ENCODE measurements at places on chromosomes 5 and 9.

- no peak for DNase-seq
These were observed 361.6 kb downstream of the ICE1 start for GRCh38 chr5:5784101-5784500.

GRCh38 chr9:121562301-121562700, 62.7 kb upstream of the GGTA1 start:
- DNase-seq: no peak

DNA sequence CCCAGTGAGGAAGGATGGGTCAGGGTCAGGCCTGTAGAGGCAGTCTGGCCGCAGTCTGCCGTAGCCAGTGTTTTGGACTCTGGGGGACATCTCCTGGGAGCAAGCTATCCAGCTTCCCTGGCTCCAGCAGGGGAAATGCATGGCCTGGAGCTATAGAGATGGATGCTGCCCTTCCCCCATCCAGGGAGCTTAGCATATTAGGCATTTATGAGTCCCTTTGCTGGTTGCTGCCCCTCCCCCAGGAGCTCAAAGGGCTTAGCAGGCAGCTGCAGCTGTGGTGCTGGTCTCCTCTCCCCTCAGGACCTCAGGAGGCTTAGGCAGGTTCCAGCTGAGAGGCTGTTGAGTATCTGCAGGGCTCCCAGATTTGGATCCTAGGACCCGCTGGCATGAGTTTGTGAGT, 1158.7 kb downstream of the DTWD2 start:
- DNase-seq: no peak

DNA sequence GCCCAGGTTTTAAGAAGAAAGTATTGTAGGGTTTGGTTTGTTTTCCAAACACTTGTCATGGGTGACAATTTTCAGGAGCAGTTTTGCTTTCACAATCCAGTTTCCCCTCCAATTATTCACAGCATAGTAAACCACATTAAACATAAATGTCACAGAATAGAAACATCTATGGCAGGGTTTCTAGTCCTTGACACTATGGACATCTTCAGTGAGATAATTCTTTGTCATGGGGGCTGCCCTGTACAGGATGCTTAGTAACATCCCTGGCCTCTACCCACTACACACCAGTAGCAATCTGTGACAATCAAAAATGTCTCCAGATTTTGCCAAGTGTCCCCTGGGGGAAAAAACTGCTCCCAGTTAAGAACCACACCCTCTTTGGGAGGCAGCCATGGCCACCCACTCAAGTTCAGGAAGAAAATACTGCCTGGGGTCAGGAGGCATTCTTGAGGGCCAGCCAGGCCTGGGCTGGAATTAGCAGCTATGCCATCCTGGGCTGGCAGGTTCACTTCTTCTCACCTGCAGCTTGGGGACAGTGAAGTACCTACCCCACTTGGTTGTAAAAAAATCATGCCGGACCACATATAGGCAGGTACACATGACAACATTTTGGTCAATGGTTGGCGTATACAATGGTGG, 116.3 kb downstream of the HSD17B3 start:
- no peak for DNase-seq

DNA sequence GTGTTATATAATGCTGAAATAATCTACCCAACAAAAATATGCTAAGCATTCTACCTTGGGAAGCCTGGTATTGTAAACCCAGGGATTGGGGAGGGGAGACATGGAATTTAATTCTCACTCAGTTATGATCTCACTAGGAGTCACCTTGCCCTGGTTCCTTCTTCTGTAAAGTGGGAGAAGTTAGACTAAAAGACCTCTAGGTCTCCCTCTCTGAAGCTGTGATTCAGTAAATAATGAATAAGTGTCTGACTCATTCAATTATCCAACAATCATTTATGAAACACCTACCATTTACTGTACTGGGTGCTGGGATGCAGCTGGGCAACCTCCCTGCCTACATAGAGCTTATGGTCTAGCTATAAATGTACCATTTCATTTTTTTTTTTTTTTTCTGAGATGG, 20.2 kb upstream of the SPARC start:
- DNase-seq: no peak

DNA sequence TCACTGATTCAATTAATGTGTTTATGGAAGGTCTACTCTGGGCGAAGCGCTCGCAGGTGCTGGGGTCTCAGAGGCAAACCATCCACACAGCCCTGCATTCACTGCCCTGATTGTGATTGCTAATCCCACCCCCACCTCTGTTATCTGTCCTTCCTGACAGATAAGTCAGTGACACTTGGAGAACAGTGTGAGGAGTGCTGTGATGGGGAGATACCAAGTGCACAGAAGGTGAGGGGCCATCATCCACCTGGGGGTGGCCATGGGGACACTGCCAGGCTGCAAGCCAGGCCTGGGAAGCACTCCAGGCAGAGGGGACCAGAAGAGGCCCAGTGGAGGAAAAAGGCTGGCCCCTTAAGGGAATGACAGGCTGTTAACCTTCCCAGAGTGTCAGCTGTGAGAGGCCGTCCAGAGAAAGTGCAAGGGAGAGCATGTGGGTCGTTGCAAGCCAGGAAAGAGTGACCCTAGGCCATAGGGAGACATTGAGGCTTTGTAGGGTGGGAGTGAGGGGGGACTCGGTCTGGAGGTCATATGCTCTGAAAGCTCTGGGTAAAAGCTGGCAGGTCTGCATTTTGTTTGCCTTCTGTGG, 18.0 kb downstream of the IL9 start:
- no peak for DNase-seq

- peak; percentile 41 for DNase-seq
These were observed 569 bp downstream of the CAMK4 start for GRCh38 chr5:111224561-111225345.

- peak; percentile 72 for DNase-seq
These were observed 7.1 kb upstream of the AFAP1L1 start for GRCh38 chr5:149264439-149265067.

GRCh38 chr5:131635684-131636572, 899 bp upstream of the RAPGEF6 start:
- peak; percentile 14 for DNase-seq

- no peak for DNase-seq
These were observed 8.7 kb downstream of the KCNMB1 start for GRCh38 chr5:170380361-170380951.

DNA sequence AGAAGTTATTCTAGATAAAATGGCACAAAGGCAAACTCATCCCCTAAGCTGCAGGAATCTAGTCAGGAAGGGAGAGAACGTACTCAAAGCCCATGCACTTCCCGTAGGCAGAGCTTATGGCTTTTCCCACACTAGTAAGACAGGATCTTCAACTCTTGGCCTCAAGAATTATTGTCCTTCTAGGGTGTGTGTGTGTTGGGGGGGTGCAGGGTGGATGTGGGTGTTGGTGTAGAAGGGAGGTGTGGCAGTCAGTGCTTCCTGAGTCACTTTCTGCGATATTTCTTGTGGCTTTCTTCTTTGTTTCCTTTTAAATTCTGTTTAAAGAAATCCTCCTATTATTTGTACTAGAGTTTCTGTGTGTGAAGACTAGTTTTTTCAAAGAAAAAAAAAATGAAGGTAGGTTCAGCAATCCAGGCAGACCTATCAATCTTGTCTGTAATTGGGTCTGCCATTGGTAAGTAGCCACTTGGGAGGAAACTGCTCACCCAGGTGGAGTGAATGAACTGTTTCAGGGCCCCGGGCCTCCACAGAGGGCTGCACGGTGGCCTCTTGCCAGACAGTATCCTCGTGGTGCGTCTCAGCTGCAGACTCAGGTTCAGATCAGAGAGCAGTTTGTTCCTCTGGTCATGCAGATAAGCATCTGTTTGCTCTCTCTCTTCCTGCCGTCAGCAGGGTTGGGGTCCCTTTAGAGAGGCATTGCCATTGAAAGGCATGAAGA, 131.9 kb downstream of the NPR3 start:
- DNase-seq: no peak

DNA sequence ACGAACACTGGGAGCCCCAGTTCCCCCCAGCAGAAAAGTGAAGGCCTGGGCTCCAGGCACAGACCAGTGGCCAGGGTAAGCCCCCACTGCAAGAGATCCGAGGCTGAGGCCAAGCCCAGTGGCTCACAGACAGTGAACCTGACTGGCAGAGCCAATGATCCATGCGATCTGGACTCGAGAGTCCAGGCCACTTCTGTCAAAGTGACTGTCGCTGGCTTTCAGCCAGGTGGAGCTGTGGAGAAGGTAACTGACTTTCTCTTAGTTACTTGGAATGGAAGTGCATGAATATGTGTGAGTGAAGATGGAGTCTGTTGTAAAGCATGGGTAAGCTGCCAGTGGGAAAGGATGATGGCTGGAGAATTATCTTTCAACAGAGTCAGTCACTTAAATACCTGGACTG, 99.7 kb downstream of the GOLPH3 start:
- no peak for DNase-seq

- no peak for DNase-seq
These were observed 860.1 kb upstream of the TYRP1 start for GRCh38 chr9:11833056-11833455.

DNA sequence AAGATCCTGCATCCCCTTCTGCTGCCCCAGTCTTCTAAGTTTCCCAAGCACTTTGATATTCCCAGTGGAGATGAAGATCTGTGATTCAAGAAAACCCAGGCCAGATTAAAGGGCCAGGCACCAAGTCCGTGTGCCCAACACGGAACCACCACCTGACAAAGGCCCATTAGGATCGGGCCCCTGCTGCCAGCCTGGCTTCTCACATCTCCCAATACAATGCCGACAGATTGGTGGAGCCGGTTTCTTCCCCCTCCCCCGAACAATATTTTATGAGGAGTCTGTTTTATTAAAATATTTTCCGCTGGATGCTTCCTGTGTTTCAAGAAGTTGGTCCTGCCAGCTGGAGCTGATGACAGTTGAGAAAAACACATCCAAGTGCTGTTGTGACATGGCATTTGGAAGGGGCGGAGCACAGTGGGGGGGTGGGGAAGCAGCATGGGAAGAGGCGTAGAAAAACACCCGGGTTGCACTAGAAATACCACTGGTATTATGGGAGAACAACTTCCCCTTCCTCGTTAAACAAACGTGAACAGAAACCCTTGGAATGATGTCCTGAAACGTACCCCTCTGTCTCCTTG, 45.0 kb downstream of the CRB2 start:
- DNase-seq: no peak

DNA sequence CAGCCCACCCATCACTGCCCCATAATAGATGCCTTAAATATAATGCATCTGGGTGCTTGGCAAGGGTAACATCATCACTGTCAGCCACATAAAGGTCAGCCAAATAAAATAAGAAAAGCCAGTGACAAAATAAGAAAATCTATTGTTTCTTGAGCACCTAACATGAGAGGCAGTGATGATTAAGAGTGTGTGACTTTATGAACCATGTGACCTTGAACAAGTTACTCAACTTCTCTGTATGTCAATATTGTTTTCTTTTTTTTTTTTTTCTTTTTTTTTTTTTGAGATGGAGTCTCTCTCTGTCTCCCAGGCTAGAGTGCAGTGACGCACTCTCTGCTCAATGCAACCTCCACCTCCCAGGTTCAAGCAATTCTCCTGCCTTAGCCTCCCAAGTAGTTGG, 98.7 kb downstream of the CDK5RAP2 start:
- DNase-seq: no peak

DNA sequence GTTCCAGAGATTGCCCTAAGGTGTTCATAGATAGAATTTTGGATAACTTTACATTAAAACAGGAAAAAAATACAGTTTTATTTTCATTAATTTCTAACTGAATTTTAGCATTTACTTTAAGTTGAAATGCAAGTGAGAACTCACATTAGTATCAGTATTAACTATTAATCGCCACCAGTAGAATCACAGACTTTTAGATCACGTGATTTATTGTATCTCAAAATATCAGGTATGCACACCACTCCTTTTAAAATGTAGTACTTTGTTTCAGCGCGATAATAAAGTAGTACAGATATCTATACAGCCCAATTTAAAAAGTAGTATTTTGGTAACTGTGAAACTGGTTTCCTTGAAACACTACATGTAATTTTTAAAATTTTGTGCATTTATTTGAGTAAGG, 978.7 kb downstream of the DNAH5 start:
- DNase-seq: no peak

- no peak for DNase-seq
These were observed 68.7 kb upstream of the CTSL start for GRCh38 chr9:87657190-87657589.

- no peak for DNase-seq
These were observed 97.7 kb downstream of the ASTN2 start for GRCh38 chr9:117317192-117317591.

GRCh38 chr5:66511491-66511890, 84.7 kb upstream of the MAST4 start:
- no peak for DNase-seq

DNA sequence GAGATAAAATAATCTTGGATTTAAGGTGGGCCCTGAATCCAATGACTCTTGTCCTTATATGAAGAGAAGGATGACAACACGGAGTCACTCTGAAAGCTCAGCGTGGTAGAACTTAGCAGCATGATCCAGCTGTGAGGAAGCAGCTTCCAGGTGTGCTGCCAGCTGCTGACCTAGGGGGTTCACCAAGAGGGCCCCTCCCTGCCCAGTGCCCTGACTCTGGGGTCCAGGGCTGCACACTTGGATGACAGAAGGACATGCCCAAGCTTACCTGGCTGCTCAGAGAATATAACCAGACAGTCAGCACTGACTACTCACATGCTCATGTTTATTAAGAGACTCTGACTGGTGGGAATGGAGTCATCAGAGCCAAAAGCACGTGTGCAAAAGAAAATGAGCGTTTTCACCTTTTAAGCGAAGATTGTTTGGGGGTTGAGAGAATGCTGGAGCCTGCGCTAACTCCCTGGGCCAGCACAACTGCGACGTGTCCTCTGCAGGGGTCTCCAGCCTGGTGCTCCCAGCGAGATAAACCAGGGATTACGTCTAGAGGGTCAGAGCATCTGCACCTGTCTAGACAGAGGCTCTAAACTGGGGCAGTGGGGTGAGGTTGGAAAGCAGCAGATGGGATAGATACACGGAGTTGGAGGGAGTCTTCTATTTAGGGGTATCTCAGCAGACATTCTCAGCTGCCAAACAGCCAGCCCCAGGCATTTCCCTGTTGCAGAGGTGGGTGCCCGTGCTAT, 41.3 kb downstream of the ROPN1L start:
- DNase-seq: no peak

DNA sequence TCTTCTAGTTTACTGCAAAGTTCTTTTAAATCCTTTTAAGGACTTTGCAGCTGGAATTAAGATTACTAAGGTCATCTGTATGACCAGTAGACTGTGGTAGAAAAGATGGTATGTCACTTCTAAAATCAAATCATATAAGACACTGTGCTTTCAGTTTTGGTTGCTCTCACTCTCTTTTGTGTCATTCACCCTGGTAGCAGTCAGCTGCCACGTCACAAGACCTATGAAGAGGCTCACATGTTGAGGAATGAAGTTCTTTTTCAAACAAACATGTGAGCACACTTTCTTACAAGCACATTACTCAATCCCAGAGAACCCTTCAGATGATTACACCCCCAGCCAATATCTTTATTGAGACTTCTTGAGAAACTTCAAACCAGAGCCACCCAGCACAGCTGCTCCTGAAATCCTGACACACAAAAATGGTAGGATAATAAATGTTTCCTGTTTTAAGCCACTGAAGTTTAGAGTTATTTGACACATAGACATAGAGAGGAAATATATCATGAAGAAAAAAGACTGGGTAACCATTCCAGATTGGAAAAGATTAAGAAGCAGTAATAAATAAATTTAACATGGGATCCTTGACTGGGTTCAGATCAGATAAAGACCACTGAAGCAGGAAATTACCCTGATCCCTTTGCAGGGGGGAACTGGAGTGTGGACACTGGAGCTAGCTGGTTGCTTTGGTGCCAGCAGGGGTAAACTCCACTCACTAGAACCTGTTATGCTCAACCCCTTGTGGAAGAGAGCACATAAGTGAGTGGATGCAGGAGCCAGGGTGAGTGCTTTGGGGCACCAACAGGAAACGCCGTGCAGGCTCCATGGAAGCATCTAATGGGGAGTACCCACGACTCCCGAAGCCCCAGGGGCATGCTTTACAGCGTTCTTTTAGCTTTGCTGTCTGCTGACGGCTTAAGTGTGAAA, 64.1 kb downstream of the SLCO4C1 start:
- DNase-seq: no peak
